ENCODE measurements at places on chromosomes 6 and 20.

GRCh38 chr20:42714298-42715141 lies 475.2 kb downstream of the PTPRT start:
- DNase-seq = no peak

GRCh38 chr20:14820771-14821170 lies 483.4 kb upstream of the FLRT3 start:
- no peak for DNase-seq

GRCh38 chr6:104522533-104522932 lies 337.2 kb downstream of the HACE1 start:
- DNase-seq = no peak

GRCh38 chr6:149081281-149081680 lies 236.2 kb upstream of the TAB2 start:
- no peak for DNase-seq

Data from activated T-cell treated with anti-CD3 and anti-CD28 coated beads, Interleukin-2, amount 50 U/mL, for 1 hour (primary cell).